Dermis blood vessel endothelial cell (primary cell): ENCODE measurements at places on chromosomes 6 and 20. TPM values are rescaled to one million over a fixed set of nuclear protein-coding genes. Genes with fewer than 3 reads are reported as not detected.

SPAG4 gene
- total RNA-seq, result 10.0 and 19.1 TPM in 2 replicates

NR2E1 gene
- not detected in 2 replicates for total RNA-seq

RSPH4A gene
- 0.47 and 0.68 TPM in 2 replicates for total RNA-seq

PSMB1 gene
- total RNA-seq, result 256 and 308 TPM in 2 replicates

MCUR1 gene
- 8.3 and 15.8 TPM in 2 replicates for total RNA-seq

DNA sequence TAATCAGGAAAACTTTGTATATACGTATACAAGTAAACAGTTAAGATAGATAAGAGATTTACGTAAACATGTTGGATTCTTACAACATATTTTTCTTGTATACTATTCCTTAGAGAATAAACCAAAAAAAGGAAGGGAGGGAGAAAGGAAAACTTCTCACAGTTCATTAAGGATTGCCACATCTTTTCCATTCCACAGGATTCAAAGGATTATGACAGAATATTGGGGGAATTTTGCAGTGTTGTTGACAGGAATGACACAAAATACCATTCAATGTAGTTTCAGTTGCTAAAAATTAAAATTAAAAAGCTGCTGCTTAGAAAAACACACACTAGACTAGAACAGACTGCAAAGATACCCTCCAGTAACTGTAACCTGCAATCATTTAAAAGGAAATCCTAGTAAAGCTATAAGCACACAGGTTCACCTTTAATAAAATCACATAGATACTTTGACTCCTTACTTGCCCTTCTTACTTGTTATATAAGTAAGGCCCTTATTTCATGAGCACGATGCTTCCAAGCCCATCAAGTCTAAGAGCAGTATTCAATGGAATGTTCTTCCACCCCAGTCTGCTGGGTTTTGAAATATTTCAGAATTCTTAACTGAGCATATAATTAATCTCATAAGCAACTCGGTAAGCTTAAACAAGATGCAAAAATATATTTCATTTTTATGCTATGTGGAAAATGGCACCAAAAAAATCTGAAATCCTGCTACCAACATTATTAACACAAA lies 107.8 kb downstream of the SMLR1 start:
- no peak for DNase-seq

- no peak for DNase-seq
These were observed 816 bp downstream of the UNC5CL start for GRCh38 chr6:41038205-41038604.

DNA sequence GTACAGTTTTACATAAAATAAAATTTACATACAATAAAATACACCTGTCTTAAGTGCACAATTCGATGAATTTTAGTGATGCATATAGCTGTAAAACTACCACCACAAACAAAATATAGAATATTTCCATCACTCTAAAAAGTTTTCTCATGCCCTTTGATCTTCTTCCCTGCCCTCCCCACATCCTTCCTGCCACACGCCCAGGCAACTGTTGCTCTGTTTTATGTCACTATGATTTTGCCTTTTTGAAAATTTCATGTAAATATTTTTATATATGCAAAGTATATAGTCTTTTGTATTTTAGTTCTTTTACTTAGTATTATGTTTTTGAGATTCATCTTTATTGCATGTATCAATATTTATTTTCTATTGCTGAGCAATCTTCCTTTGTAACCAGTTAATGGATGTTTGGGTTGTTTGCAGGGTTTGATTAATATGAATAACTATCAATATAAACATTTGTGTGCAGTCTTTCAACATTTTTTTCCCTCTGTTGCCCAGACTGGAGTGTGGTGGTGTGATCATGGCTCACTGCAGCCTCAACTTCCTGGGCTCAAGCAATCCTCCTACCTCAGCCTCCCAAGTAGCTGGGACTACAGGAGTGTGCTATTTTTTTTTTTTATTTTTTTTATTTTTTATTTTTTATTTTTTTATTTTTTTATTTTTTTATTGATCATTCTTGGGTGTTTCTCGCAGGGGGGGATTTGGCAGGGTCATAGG lies 23.8 kb upstream of the SAMHD1 start:
- no peak for DNase-seq

DNA sequence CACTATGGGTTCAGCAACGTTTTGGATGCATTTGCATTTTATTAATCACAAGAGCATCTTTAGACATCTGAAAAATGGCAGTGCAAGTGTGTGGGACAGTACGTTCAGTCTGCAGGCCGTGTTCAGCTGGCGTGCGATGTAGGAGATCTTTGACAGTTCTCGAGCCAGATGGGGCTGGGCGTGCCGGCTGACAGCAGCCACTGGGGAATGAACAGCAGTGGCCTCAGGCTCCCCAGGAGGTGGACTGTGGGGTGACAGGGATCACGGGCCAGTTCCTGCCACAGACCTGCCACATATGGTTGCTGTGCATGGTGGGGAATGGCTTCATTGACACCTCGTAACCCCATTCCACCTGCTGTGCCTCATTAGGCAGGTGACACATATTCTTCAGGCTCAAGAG lies 16.4 kb upstream of the MLN start:
- no peak for DNase-seq

DNA sequence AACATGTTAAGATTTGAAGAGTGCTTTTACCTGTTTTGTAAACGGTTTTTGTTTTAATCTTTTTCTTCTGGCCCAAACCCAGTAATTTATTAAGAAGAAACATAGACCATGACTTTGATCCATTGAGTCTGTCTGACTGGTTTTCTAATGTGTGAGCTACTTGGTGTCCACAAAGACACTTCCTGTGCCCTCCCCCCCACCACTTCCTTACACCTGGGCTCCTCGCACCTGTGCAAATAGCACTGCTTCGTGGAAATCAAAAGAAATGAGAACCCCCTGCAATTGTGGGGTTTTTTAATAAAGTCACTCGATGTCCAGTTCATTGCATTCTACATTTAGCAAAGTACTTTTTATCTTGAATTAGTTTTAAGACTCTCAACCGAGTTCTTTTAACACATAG lies 65.5 kb downstream of the SMOC2 start:
- no peak for DNase-seq

- peak; percentile 36 for DNase-seq
These were observed 217.0 kb downstream of the HAO1 start for GRCh38 chr20:7723284-7723683.

- no peak for DNase-seq
These were observed 23.6 kb downstream of the HLA-G start for GRCh38 chr6:29851190-29851589.

- DNase-seq, result no peak
These were observed 80.7 kb upstream of the EEF1E1 start for GRCh38 chr6:8182902-8183665.

DNA sequence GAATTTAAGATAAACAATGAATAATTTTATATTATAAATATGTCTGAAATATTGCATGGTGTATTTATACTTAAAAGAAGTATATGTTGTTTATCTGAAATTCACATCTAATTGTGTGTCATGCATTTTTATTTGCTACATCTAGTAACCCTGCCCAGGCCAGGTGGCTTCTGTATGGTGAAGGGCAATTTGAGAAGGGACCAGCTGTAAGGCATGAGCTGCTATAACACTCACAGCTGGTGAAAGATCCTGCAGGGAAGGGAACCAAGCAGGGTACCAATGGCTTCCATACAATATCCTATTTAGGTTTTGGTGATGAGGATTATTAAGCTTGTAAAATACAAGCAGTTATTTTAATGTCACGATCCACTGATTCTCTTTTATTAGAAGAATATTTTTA lies 921.8 kb upstream of the GJE1 start:
- no peak for DNase-seq

DNA sequence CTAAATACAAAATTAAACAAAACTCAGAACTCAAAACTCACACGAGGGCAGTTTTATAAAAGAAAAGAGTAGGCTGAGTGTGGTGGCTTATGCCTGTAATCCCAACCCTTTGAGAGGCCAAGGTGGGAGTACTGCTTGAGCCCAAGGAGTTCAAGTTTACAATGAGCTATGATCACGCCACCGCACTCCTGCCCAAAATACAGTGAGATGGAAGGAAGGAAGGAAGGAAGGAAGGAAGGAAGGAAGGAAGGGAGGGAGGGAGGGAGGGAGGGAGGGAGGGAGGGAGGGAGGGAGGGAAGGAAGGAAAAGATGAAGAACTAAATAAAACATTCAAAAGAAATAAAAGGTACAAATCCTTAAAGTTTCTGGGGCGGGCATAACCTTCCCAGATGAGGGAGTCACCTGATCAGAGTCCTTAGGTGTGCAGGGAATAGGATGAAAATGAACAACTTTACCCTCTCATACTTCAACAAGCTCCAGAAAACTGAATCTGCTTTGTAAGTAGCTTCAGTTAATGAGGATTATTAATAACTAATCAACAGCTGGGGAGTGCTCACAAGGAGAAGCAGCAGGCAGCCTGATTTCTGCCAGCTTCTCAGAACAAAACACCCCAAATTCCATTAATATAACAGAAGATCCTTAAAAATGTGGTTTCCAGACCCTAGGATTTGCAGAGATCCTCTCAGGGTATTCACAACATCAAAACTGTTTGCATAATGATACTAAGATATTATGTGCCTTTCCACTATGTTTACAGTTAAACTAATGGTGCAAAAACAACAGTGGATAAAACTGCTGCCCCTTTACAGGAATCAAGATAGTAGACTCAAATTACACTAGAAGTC lies 21.8 kb downstream of the LMBRD1 start:
- DNase-seq, result no peak

DNA sequence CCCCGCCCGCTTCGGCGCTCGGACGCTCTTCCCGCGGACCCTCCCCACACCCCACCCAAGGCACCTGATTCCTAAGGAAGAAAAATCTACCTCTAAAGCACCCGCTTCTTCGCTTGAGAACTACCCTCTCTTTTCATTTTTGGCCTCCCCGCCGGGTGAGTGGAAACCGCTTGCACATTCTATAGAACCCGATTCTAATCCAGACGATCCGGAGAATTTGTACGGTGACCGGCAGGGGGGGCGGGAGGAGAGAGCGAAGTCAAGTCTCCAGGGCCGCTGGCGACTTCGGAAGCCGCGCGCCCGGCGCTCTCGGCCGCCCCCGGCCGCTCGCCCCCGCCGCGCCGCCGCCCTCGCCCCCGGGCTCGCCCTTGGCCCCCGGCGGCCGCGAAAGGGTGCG lies at the start of gene RBM24:
Gene RBM24 (plus strand): TSS at position 262 of the 397 bp plus-strand sequence. CDS start 221 bp downstream, outside the sequence.
- peak; percentile 84 for DNase-seq

GRCh38 chr20:61597996-61598395 lies 345.9 kb downstream of the CDH4 start:
- DNase-seq, result no peak

GRCh38 chr6:57215260-57215659 lies 6.8 kb downstream of the RAB23 start:
- no peak for DNase-seq

DNA sequence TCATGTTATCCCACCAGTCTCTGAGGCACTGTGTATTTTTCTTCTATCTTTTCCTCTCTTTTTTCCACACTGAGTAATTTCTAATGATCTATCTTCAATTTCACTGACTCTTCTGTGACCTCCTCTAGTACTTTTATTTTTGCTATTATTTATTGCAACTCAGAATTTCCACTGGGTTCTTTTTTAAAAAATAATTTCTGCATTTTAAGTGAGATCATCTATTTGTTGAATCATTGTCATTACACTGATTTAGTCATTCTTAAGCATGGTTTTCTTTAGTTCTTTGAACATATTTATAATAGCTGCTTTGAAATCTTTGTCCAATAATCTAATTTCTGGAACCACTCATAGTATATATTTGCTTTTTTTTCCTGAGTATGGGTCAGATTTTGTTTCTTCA lies 96.7 kb upstream of the SLC22A16 start:
- no peak for DNase-seq

- DNase-seq, result no peak
These were observed 125.6 kb downstream of the FOXC1 start for GRCh38 chr6:1735239-1735803.

DNA sequence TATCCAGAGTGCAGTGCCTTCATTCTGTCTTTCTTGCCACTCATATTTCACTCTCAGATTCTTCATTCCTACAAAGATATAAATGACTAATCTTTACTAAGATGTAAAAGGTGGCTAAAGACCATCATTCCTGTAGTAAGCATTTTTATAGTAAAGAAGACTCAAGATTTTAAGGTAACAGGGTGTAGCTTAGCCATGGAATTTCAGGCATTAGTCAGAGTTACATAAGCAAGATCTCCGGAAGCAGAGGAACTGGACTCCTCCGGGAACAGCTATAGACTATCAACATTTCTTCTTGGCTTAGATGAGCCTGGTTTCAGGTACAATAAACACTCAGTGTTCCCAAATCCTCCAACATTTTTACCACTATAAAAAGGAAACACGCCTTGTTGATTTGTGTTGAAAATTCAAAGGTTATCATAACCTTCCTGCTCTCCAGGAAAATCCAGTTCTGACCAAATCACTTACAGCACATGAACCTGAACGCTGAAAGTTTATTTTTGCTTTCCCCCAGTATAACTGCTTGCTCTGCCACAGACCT lies 23.7 kb downstream of the SERPINB1 start:
- peak; percentile 78 for DNase-seq

GRCh38 chr20:46552460-46553420 lies 2.3 kb upstream of the OCSTAMP start:
- DNase-seq, result peak; percentile 13

DNA sequence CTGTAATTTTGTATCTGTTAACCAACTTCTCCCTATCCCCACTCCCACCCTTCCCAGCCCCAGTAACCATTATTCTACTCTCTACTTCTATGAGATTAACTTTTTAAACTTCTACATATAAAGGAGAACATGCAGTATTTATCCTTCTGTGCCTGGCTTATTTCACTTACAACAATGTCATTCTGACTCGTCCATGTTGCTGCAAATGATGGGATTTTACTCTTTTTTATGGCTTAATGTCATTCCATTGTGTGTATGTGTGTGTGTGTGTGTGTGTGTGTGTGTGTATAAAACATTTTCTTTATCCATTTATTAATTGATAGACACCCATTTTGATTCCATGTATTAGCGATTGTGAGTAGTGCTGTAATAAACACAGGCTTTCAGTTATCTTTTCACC lies 76.1 kb downstream of the COL19A1 start:
- no peak for DNase-seq

- DNase-seq, result no peak
These were observed 16.9 kb downstream of the RREB1 start for GRCh38 chr6:7124636-7125035.

- DNase-seq, result no peak
These were observed 406.7 kb downstream of the LMBRD1 start for GRCh38 chr6:69390125-69390524.

- peak; percentile 2 for DNase-seq
These were observed at the start of gene DCDC2 for GRCh38 chr6:24357336-24358218. DCDC2 (minus strand) TSS chr6:24358059; CDS start chr6:24357750, 309 bp downstream.

DNA sequence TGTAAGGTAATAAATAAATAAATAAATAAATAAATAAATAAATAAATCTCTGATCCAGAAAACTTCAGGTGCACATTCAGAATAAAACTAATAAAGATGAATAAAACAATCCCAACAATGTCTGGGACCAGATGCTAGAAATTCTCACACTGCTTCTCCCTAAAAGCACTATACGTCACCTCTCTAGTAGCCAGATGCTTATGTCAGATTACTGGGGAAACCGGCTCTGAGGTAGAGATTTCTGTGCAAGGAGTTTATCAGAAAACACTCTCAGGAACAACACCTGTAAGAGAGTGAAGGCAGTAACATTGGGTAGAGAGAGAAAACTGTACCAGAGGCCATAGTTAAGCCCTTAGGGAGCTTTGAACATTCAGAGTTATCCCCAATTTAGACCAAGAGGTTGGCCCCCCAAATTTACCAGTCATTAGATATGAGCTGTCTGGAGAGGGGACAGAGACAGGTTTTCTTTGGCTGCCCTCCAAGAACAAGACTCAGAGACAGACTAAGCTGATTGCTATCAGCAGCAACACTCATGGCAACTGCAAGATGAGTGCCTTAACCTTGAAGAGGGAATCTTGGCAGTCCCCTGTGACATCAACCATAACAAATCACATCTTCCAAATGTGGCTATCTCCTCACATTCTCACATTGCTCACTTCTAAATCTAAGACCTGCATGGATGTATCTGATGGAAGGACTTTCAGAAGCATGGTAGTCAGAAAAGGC lies 151.2 kb upstream of the BMP5 start:
- DNase-seq, result peak; percentile 62
